ENCODE measurements at places on chromosomes 16 and 17.

DNA sequence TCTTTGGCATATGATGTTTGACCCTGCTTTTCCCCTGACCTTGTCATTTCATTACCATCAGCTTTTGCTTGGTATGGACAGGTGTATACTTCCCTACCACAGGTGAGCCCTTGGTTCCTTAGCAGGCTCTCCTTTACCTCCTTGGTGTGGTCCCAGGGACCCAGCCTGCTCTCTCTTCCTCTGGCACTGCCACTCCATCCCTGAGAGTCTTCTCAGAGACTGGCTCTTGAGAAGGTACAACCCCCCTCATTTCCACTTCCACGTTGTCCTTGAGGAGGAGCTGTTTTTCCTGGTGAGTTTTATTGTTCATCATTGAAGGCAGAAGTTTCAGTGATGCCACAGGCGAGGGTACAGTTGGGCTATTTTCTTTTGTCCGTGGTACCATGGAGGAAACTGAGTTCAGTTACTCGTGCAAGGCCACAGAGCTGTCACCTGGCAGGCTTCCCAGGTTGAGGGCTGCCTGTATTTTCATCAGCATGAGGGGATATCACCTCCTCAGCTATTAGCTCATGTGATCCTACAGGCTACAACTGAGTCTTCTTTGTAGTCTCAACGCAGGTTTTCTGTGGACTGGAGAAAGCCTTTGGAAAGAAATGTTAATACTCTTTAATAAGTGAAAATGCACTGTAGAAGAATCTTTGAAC, 52.3 kb downstream of the MSI2 start:
- no peak for DNase-seq

DNA sequence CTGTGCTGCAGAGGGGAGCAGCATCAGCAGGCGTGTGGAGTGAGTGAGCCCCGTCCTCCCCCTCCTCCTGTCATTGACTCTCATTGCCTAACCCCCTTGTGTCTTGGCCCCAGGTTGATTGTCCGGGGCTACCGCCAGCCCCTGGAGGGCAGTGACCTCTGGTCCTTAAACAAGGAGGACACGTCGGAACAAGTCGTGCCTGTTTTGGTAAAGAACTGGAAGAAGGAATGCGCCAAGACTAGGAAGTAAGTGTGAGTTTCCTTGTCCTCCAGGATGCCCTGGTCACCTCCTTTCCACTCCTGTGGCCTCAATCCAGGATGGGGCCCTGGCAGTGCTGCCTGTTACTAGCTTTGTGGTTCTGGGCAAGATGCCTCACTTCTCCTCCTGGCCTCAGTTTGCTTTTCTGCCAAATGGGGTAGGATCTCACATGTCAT, 87.0 kb downstream of the ABCC1 start:
- DNase-seq: no peak

GRCh38 chr16:10584981-10585438, 4.6 kb upstream of the EMP2 start:
- no peak for DNase-seq

DNA sequence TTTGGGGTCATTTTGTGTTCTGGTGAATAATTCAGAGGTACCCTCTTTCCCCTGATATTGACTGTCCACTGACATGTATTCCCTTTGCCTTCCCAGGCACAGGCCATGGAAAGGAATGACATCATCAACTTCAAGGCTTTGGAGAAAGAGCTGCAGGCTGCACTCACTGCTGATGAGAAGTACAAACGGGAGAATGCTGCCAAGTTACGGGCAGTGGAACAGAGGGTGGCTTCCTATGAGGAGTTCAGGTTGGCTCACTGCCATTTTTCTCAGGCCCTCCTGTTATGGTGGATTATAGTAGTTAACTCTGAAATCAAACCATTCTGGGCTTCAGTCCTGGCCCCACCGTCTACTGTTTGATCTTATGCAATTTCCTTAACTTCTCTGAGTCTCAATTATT, 1.6 kb upstream of the EFTUD2 start:
- DNase-seq: no peak

DNA sequence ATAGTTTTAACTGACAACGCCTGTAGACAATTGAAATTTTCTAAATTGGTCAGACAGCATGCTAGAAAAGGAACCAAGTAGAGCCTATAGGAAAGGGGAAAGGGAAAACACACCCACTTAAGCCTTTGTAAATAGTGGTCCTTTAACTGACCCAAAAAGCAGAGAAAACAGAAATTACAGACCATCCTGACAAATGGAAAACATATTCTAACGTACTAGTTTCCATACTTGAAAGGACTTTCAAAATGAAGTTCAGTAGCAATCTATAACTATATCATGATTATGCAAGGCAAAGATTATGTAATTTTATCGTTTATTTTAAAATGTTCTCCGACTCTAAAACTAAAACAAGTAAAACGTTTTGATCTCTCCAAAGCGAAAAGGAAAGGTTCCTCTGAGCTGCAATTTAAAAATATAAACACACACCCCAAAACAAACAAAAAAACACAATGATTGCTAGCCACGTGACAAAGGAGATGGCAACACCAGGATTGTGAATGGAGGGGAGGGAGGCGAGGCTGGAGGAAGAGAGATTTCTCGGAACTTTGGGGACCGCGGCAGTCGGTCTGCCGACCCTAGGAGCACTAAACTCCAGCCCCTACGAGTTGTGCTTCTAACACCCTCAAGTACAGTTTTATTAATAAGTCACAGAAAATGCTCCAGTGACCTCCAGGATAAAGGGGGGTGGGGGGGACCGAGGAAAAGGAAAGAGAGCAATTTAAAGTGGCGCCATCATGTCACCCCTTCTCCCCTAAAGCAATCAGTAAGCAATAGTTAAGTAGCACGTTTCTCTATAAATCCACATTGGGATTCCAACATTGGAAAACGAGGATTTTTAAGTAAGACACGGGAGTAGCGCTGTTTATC, 1.7 kb downstream of the KANSL1 start:
- DNase-seq: no peak

DNA sequence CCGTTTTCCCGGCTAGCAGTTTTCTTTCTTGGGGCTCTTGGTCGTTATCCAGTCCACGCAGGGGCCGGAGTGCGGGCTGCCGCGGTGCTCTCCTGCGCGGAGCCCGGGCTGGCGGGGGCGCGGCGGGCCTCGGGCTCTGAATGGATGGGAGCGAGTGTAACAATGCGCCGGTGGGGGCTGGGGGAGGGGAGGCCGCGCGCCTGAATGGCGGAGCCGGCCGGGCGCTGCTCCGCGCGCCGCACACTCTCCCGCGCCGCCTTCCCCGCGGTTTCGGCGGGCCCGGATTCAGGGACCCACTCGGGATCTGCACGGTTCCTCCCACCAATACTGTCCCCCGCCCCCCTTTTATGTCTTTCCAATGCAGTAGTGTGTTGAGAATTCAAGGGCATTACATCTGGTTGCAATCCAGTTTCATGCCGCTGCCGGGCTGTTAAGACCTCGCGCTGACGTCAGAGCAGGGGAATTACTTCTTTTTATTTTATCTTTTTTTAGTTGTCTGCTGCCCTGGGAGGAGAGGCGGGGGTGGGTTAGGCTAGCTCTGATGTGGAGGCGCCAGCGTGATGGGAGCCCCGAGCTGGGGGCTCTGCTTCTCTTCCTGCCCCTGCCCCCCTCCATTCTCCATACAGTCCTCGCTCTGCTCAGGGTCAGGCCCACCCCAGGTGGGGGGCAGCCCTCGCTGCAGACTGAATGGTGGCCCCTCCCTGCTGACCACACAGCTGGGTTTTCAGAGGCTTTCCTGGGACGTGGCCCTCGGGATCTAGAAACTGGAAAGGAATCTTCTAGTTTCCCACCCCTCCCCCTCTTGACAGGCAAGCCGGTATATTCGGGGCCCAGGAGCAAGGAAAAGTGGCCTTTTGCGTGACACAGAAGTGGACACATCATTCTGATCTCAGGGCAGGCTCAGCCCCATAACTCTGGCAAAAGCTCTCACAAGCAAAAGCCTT, 1.8 kb downstream of the RAI1 start:
- no peak for DNase-seq

DNA sequence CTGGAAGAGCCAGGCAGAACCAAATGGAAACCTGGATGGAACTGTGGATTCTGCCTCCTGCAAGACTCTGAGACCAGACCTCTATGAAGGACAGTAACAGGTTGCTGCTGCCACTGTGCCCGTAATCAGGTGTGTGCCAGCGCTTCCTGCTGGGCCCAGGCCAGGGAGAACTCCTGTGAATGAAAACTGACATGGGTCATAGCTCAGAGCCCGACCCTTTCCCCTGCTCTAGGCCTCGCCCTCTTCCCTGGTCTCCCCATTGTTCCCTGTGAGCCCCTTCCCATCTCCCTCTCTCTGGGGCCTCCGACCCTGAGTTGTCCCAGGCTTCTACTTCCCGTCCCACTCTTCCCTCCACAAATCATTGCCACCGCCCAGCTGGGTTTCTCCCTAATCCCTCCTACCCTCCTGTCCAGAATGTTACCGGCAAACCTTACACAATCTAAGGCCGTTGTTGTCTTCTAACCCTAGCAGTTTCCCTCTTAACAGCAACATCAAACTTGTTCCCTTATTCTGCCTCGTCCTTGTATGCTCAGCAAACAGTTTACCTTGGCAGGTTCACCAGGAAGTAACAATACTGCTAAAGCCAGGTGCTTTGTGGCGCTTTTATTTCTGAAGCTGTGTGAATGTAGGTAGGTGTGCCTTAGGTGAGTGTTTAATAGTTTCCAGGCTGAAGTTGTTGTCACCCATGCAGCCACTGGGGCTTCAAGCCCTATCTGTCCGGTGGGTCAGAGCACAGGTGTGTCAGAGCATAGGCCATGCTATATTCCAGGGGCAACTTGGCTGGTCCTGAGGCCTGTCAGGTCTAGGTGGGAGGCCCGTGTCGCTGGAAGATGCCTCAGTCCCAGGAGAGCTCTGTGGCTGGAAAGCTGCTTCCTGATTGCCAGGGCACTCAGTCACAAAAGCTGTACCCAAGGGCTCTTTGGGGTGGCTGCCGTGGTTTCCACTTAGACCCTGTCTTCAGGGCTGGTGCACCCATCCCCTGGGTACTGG, 32.0 kb downstream of the SMPD3 start:
- DNase-seq: no peak

- no peak for DNase-seq
Measured at GRCh38 chr17:56808503-56808902, 25.2 kb downstream of the C17orf67 start.

DNA sequence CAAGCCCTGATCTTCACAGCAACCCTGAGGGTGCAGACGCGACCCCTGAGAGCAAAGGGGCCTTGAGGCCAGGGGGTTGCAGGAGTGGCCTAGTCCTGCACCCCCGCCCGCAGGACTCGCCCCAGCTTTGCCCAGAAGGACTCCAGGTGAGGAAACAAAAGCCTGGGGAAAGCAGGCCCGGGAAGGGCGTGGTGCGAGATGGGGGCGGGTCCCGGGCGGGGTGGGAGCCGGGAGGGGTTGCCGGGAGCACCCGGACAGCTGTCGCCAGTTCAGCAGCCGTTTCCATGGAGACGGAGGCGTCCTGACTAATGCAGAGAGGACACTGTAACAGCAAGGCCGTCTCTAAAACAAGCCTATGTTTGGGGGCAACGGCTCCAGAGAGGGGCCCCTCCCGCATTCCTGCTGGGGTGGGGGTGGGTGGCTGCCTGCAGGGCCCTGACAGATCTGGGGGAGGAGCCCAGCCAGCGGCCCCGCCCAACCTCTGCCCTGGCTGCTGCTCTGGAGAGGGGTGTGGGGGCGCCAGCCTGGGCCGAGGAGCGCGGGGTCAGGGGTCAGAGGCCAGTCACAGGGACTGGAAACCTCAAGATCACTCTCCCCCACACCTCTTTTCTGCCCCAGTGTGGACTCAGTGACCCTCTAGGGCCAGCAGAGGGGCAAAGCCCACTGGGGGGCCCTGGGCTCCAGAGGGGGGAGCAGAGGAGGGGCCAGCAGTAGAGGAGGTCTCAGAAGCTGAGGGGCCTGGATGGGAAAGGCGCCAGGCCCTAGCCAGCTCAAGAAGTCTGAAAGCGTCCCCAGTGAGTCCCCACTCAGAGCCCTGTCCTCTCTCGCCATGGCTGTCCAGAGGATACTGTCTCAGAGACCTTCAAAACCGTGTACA, 3.1 kb upstream of the TPPP3 start:
- no peak for DNase-seq

DNA sequence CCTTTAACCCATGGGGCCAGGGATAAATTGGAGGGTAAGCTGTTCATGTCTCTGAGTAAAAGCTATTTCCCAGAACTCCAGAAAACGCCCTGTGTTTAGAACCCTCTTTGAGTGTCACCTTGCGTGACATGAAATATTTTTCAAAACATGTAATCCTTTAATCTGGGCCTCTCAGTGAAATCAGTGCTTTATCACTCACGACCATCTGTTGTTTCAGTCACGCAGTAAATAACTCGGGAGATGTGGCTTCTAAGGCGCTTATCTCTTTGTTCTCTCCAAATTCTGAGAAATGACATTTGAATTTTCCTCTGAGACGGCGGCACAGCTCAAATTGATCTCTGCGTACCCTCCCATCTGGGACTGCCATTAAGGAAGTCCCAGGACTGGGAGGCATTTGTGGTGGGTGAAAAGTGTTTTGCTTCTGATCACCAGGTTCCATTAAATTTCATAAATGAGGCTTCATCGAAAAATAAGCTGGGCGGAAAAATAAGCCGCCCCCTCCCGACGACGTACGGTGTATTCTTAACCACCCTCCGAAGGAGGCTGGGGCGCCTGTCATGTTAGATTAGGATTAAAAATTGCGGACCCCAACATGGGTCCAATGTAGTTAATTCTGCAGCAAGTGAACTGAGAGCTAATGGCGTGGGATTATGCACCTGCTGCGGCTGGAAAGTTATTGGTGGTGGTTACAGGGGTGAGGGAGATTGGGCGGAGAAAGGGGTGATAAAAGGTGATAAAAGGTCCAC, 12.7 kb downstream of the WFDC1 start:
- DNase-seq: no peak

- DNase-seq: no peak
Measured at GRCh38 chr17:41785859-41786226, 668 bp downstream of the JUP start.

GRCh38 chr17:31466096-31466760, 74.8 kb downstream of the RAB11FIP4 start:
- DNase-seq: no peak

GRCh38 chr16:81975637-81976036, 35.6 kb downstream of the SDR42E1 start:
- DNase-seq: no peak

- DNase-seq: no peak
Measured at GRCh38 chr17:64115043-64115698, 14.8 kb downstream of the ERN1 start.

GRCh38 chr16:15672514-15673167, 22.6 kb downstream of the NDE1 start:
- DNase-seq: no peak

DNA sequence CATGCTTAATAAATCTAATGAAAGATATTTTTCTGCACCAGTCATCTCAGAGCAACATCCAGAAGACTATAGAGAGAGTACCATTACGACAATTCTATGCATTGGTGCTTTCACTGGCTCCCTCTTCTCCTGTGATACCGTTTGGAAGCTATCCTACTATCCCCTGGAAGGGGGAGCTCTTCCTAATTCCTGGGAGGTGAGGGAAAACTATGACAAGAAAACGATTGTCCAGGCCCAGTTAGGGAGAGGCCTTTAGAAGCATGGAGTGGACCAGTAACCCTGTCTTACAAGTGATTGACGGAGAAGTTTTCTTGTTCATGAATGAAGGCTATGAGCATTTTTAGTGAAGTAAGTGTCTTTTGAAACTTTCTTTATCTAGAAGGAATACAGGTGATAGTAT, 150.2 kb downstream of the TANC2 start:
- DNase-seq: no peak

All from GM18507 (cell line).